ENCODE measurements at places on chromosomes 2 and 18.

DNA sequence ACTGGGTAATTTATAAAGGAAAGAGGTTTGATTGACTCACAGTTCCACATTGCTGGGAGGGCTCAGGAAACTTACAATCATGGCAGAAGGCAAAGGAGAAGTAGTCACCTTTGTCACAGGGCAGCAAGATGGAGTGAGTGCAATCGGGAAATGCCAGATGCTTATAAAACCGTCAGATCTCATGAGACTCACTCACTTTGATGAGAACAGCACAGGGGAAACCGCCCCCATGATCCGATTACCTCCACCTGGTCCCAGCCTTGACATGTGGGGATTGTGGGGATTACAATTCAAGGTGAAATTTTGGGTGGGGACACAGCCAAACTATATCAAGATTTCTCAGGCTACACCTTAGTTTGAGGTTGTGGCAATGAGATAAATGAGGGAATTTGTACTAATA is 54.9 kb downstream of the AKAIN1 start:
- DNase-seq: no peak

GRCh38 chr2:197705912-197706838 is 1.0 kb downstream of the MARS2 start:
- DNase-seq: peak; percentile 12

- no peak for DNase-seq
Observed at GRCh38 chr2:184006998-184007397, 591.3 kb upstream of the ZNF804A start.

DNA sequence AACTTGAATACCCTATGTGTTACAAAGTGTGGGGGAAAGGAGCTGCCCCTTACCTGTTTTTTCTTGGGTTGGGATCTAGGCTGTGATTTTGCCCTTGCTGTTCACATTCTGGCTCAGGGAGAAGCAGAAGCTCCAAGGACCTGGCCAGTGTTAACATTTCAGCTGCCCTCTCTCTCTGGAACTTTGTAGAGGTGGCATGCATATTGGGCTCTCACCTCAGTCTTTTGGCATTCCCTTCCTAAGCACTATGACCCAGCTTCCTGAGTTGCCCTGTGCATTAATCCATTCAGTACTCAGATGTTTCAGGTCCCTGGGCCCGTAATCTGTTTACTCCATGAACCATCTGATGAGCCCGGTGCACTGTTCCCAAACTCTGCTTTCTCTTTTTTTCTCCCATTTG is 12.1 kb downstream of the LCLAT1 start:
- no peak for DNase-seq

DNA sequence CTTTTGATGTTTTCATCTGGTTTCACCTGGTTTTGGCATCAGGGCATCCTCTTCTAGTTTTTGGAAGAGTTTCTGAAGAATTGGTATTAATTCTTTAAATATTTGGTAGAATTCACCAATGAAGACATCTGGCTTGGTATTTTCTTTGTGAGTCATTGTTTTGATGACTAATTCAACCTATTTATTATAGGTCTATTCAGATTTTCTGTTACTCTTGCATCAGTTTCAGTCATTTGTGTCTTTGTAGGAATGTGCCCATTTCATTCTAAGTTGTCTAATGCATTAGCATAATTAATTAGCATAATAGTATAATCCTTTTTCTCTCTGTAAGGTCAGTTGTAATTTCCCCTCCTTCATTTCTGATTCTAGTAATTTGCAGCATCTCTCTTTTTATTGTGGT is 8.0 kb downstream of the GNLY start:
- peak; percentile 81 for DNase-seq

- no peak for DNase-seq
Observed at GRCh38 chr18:9960258-9960904, 46.6 kb downstream of the VAPA start.

DNA sequence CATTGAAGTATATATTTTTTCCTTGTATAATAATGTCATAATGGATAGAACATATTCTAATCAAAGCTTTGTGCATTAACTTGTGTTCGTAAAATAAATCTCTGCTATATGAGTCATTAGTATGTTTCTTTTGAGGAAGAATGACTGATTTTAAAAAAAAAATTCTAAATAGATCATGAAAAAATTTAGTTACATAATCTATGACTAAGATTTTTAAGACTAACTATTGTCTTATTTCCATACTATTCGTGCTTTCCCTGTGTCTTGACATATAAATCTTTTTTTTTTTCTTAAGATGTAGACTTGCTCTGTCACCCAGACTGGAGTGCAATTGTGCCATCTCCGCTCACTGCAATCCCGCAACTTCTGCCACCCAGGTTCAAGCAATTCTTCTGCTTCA is 226.1 kb downstream of the DSEL start:
- DNase-seq: peak; percentile 5

- DNase-seq: no peak
Observed at GRCh38 chr2:235553291-235553690, 59.4 kb downstream of the AGAP1 start.

GRCh38 chr2:86634352-86634751 is 10.7 kb upstream of the RNF103 start:
- DNase-seq: no peak

DNA sequence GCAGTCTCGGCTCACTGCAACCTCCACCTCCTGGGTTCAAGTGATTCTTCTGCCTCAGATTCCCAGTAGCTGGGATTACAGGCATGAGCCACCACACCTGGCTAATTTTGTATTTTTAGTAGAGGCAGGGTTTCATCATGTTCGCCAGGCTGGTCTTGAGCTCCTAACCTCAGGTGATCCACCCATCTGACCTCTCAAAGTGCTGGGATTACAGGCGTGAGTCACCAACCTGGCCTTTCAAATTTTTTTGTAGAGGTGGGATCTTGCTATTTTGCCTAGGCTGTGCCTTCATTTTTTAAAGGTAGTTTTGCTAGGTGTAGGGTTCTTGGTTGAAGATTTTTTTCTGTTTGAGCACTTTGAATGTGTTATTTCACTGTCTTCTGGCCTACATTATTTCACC is 6.2 kb downstream of the HAUS1 start:
- no peak for DNase-seq

GRCh38 chr2:110678457-110679336 is 834 bp upstream of the BUB1 start:
- no peak for DNase-seq

DNA sequence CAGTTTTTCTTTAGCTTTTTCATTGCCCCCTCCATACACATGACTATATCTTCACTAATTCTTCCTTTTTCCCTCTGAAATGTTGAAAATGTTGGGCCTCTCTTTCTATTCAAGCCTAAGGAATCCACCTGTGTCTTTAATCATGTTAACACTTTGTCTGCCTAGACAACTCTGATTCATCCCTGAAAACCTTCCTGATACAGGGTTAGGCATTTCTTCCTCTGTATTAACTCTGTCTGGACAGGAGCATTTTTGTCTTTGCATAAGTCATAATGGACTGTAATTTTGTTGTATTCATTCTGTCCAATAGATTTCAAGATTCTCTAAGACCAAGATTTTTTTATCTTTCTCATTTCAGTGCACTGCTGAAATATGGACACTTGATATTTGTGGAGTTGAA is 297.3 kb downstream of the IKZF2 start:
- no peak for DNase-seq

DNA sequence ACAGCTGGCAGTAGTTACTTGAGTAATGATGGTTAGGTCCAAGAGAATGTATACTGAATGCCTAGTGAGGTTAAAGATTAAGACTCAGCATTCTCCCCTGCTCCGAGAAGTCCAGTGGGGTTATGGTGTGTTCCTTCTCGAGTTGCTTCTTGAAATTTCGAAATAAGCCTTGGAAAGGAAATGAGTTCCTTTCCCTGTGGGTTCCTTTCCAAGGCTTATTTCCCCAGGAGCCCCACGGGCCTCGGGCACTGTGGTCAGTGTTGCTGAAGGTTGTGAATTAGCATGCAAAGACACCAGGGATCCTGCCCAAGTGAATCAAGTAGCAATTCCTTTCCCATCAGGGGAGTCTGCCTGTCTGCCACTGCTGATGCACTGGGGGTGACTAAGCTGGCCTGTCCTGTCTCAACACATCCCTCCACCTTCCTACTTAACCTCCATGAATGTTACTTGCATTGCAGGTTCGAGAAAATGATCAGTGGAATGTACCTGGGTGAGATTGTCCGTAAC is 53.6 kb downstream of the HK2 start:
- peak; percentile 63 for DNase-seq

DNA sequence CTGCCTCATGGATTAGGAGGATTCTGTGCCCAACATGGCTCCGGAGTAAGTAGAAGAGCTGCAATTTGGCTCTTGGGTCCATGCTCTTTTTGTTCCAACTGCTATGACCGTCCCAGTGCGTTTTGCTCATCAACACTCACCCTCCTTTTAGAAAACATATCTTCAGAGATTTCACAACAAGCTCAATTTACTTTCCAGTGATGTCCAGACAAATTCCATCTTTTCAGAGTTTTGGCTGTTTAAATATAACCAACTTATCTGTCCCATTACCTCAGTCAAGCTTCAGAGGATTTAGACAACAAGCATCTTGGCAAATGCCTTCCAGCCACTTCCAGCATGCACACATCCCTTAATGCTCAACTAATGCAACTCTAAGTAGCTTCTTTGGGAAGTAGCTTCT is 6.9 kb upstream of the SLC14A2 start:
- no peak for DNase-seq

DNA sequence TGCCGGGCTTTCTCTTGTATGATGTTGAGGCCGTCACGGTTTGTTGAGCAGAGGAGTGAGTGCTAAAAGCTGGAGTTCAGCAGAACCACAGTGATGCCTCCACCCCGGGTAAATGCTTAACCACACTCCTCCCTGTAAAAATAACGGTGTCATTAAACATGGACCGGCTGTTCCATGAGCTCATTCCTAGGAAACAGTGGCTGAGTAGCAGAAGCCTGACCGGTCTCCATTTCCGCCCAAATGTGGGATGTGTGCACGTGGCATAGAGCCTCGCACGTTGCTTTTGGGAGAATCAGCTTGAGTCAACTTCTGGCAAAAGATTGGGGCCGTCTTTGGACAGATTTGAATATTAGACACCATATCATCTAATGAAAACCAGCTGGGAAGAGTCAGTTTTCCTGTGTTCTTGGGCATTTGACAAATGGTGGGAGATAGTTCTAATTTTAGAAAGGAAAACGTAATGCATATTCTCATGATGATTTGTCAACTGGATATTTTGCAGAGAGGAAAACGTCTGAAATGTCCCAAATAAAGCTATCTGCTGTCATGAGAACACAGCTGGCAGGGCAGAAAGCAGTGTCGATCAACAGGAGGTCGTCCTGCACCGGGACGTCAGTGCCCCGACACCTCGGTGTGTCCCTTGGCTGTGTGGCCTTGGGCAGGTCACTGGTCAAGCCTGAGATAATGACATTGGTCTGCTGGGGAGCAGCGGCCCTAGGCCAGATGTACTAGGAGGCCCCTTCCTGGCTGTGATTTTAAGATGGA is 42.4 kb downstream of the LRRFIP1 start:
- DNase-seq: peak; percentile 100
